Testis (tissue), 5 donors: ENCODE measurements at places on chromosomes 12 and 14. TPM values are rescaled to one million over a fixed set of nuclear protein-coding genes. Genes with fewer than 3 reads are reported as not detected.

- no peak overlapping the region for H3K4me3 ChIP-seq
- H3K27me3 ChIP-seq, result no peaks in the 10 kb centered on the region
These were observed 18.9 kb downstream of the DEGS2 start for GRCh38 chr14:100140452-100141078.

GRCh38 chr12:96521895-96522682, 32.7 kb downstream of the CFAP54 start:
- H3K27me3 ChIP-seq, result no peaks in the 10 kb centered on the region
- no peaks in the 10 kb centered on the region for H3K4me1 ChIP-seq
- H3K27ac ChIP-seq, result no peak overlapping the region
- H3K4me3 ChIP-seq, result no peak overlapping the region
- no peak for DNase-seq
- H3K36me3 ChIP-seq, result no peaks in the 10 kb centered on the region

DNA sequence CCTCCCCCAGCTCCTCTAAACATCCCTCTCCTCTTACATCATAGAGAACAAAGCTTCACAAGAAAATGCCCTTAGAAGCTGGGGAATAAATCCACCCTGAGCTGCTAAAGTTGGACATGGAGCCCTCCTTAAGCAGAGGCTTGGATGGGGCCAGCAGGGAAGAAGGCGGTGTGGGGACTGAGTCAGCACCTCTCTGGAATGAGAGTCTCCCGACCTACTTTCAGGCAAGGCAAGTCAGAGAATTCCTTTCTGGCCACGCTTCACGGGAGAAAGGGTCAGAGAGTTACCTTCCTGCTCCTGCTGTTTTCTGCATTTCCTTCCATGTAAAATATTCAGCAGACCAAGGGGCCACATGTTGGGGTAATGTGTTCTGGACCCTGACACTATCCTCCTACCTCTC, 113.3 kb upstream of the PRB2 start:
- DNase-seq, result no peak
- H3K27me3 ChIP-seq, result no peaks in the 10 kb centered on the region
- no peaks in the 10 kb centered on the region for H3K36me3 ChIP-seq

DNA sequence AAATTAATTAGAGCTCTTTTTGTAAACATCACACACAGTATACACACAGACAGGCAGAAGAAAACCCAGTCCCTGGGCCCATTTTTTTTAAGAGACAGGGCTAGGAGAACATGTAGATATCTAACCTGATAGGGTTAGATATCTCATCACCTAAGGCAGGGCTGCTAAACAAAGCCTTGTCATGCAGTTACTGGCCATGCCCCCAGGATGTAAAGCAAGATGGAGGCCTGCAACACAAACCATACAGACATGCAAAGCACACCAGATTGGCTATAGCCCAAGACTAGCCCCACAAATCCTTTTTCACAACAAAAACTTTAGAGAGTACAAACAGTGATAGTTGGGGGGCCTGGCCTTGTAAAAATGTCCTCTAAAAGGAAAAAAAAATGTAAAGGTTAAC, 20.5 kb downstream of the CLEC2A start:
- H3K4me1 ChIP-seq, result no peaks in the 10 kb centered on the region
- DNase-seq, result no peak
- no peak overlapping the region for H3K4me3 ChIP-seq

GRCh38 chr12:102896067-102896466, 21.0 kb downstream of the PAH start:
- no peaks in the 10 kb centered on the region for H3K27me3 ChIP-seq
- H3K4me3 ChIP-seq, result no peak overlapping the region
- H3K4me1 ChIP-seq, result no peaks in the 10 kb centered on the region
- H3K36me3 ChIP-seq, result no peaks in the 10 kb centered on the region

- H3K4me1 ChIP-seq, result peaks cover 14% of the 10 kb centered on the region
- no peaks in the 10 kb centered on the region for H3K36me3 ChIP-seq
These were observed 1.4 kb downstream of the BCL11B start for GRCh38 chr14:99270458-99271220.

- H3K36me3 ChIP-seq, result no peaks in the 10 kb centered on the region
- no peaks in the 10 kb centered on the region for H3K27me3 ChIP-seq
- H3K4me1 ChIP-seq, result no peaks in the 10 kb centered on the region
- no peak overlapping the region for H3K27ac ChIP-seq
These were observed 18.9 kb downstream of the MNAT1 start for GRCh38 chr14:60753264-60754119.

GRCh38 chr12:119385659-119386058, 51.1 kb downstream of the CCDC60 start:
- no peak for DNase-seq
- H3K27ac ChIP-seq, result no peak overlapping the region
- no peak overlapping the region for H3K4me3 ChIP-seq
- H3K27me3 ChIP-seq, result no peaks in the 10 kb centered on the region
- H3K36me3 ChIP-seq, result no peaks in the 10 kb centered on the region
- no peaks in the 10 kb centered on the region for H3K4me1 ChIP-seq

The RD3L gene
- polyA plus RNA-seq, result not detected

The PTPRQ gene
- polyA plus RNA-seq, result 3.8 TPM

- no peaks in the 10 kb centered on the region for H3K36me3 ChIP-seq
- peaks cover 65% of the 10 kb centered on the region for H3K4me1 ChIP-seq
- peak overlapping the region; percentile 61 for H3K27ac ChIP-seq
- no peak for DNase-seq
- no peaks in the 10 kb centered on the region for H3K27me3 ChIP-seq
These were observed 75.0 kb downstream of the RFLNA start for GRCh38 chr12:124369827-124370378.
